ENCODE measurements at places on chromosomes 2 and 18.

- no peak for DNase-seq
Measured at GRCh38 chr18:75010278-75010677, 198.7 kb downstream of the PTGR3 start.

DNA sequence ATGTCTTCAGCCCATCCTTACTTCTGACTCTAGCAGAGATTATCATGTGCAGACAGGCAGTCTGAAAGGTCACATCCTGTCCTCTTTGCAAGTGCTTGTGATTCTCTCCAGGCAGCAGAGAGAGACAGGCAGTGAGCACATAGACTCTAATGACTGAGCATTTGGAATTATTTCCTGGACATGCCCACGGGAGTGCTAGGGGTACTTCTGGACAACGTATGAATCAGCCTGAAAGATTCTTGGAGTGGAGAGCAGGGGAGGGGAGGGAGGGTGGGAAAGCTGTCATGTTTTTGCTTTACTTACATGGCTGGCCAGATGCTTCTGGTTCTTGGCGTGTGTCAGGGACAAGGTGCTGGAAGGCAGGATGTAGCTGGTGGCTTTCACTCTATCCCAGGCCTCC lies 150.6 kb downstream of the RIF1 start:
- DNase-seq, result no peak

DNA sequence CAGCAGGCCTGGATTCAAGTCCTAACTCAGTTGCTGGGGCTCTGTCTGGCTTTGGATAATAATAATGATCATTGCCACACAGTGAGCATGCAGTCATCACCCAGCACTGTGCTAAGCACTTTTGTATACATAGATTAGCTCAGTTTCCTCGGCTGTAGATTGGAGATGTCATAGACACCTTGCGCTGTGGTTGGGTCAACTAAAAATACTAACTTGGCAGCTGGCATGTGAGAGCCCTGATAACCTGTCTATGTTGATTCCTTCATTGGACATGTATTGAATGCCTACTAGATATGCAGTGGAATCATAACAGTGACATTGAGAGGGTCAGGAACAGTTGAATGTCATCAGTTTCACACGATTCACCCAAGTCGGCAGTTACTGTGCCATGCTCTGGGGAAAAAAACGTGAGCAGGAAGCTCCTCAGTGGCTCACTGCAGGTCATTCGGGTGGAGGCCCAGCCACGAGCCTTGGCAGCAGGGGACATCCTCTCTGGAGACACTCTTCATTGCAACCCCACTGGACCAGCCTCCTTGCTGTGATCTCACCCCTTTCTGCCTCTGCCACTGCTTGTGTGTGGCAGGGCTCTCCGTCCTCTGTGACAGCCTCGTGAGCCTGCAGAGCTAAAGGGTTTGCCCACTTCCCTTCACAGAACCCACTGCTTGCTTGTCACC lies 85.3 kb downstream of the NPAS2 start:
- no peak for DNase-seq

GRCh38 chr2:186746584-186746983 lies 52.7 kb downstream of the FAM171B start:
- no peak for DNase-seq

- no peak for DNase-seq
Measured at GRCh38 chr2:20616341-20616871, 34.5 kb downstream of the HS1BP3 start.

DNA sequence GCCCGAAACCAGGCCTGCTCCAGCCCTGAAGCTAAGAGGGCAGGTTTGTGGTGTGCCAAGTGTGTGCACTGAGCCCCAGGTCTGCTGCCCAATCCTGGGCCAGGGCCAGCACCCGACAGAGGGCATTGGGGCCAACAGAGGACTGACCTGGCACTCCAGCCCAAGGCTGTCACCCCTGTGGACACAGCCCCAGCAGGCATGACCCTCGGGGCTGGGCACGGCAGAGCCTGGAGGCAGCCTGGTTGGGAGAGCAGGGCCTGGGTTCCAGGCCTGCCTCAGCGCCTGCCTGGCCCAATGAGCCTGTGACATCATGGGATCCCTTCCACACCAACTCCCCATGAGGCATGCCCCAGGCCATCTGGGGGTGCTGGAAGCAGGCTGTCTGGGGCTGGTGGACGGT lies 10.8 kb upstream of the SNED1 start:
- no peak for DNase-seq

- DNase-seq, result no peak
Measured at GRCh38 chr2:232713505-232713904, 16.4 kb downstream of the GIGYF2 start.

GRCh38 chr2:195732574-195732973 lies 75.5 kb downstream of the SLC39A10 start:
- DNase-seq, result no peak

DNA sequence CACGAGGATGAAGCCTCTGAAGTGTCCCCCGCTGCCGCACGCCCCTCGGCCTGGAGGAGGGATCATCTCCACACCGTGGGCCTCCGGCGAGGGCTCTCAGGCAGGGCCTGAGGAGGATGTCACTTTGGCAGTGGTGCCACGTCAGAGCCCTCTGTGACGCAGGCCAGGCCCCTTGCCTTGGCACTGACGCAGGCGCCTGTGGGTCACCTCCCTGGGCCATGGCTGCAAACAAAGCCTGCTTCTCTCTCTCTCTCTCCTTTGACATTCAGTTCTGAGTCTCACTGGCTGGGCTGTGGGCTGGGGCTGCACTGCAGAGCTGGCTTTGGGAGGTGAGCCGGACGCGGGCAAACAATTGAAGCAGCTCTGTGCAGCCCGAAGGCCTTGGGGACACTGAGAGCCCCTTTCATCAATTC lies 273.7 kb downstream of the TWIST2 start:
- DNase-seq, result no peak

GRCh38 chr2:201298462-201299052 lies 38.2 kb downstream of the CASP8 start:
- no peak for DNase-seq

DNA sequence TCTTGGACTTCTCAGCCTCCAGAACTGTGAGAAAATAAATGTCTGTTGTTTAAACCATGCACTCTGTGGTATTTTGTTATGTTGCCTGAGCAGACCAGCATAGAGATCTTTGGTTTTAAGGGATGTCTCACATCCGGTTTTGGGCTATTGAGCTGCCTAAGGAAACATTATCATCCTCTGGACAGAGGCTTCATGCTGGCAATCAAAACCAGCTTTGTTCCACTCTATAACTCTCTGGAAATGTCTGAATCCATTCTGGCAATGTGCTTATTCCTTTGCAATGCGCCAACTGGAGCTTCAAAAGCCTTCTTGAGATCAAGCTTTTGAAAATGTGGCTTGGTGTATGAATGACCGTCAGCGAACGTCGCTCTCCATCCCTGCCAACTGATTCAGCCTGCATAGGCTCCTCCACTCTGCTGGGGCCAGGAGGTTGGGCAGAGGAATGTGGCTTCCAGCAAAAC lies 183.6 kb upstream of the MGAT5 start:
- no peak for DNase-seq

DNA sequence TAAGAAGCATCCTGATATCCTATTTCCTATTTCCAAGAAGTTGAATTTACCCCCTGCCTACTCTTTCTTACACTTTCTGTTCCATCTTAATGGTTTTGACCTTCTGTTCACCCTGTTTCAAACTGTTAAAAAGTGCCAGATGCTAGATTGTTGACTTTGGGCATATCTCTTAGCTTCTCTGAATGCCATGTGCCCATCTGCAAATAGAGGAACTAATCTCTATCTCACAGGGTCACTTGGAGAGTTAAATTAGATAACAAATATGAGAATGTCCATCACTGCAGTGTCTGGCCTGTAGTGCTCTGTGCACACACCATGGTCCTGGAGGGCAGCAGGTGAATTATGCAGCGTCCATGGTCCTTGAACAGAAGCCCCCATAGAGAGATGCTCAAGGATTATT lies 83.8 kb downstream of the LRATD1 start:
- no peak for DNase-seq

DNA sequence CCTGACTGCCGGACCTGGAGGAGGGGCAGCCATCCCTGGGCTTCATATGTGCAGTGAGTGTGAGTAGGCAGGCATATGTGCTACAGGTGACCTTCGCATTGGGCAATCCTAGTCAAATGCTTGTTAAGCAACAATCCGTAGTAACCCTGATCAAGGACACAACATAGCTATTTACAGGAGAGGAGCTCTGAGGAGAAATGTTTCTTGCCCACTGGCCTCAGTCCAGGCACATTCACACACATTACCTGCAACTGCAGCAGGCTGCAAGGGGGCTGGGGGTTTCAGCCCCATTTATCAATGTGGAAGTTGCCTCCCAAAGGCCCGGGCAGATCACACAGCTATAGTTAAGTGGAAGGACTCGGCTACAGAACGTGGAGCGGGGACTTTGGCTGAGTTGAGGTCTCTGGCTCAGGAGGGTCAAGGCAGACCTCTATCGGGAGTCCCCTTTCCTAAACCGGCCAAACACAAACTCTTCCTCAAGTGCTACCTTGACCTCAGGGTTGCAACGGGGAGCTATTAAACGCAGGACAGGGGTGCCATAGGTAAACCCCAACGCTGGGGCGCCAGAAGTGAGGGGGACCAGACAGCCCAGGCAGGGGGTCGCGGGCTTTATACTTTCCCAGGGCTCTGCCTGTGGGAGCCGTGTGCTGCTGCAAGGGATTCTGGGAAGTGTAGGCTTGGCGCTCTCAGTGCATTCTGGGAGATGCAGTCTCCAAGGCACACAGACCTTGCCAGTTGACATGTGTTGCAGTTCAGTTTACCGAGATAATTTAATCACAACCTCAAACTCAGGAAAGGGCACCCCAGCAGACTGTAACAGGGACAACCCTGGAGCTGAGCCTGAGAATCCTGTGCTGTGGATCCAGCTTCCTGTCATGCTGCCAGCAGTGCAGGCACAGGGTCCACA lies 9.4 kb downstream of the KHK start:
- no peak for DNase-seq

GRCh38 chr2:14194233-14194632 lies 438.3 kb upstream of the LRATD1 start:
- DNase-seq, result no peak

GRCh38 chr2:99571533-99571932 lies 81.7 kb upstream of the REV1 start:
- DNase-seq, result no peak

DNA sequence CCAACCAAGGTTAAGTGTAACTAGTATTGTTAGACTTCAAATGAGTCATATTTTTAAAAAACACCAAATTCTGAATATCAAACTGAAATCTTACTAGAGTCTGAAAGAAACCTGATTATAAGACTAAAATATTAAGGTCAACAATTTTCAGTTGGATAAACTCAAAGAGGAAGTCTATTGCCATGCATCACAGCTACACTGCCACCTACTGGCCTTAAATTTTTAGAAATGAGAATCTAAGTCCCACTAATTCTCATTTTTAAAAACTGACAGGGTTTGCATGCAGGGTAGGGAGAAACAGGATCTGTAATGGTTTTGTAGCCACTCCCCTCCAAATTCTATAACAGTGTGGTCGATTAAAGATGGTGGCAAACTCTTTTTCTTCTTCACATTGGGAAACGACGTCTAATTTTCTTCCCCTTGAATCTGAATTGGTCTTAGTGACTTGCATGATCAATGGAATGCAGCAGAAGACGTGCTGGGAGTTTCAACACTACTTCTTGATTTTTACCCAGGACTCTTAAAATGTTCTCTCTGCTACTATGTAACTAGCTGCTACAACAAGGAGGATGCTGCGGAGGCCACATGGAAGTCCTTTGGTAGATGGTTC lies 176.1 kb upstream of the SESTD1 start:
- DNase-seq, result no peak

DNA sequence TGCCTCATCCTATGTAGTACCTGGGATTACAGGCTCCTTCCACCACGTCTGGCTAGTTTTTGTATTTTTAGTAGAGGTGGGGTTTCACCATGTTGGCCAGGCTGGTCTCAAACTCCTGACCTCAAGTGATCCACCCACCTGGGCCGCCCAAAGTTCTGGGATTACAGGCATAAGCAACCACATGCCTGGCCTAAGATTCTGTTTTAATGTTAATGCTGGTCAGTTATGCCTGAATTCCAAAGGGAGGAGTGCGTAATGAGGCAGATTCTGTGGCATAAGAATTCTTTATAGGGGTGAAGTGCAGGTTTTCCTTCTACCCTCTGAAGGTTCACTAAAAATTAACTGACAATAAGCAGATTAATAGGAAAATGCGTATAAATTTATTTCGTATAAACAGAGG lies 1343.8 kb upstream of the LRRTM1 start:
- no peak for DNase-seq

- DNase-seq, result no peak
Measured at GRCh38 chr2:186560254-186560653, 29.6 kb upstream of the ITGAV start.

DNA sequence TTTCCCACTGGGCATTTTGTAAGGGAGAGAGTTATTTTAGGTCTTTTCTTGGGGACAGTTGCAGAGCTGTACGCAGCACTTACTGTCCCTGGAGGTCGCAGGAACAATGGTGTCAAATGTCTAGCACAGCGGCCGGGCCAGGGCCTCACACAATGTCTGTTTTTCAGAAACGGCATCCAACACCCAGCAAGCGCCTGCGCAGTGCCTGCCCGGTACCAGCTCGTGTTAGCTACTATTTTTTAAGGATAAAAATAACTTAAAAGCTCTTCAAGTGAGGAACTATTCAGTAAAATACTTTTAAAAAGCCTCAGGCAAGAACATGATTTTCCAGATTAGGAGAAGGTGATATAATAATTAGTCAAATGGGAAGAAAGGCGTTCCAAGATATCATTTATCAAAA lies 90.0 kb downstream of the MBP start:
- DNase-seq, result no peak

DNA sequence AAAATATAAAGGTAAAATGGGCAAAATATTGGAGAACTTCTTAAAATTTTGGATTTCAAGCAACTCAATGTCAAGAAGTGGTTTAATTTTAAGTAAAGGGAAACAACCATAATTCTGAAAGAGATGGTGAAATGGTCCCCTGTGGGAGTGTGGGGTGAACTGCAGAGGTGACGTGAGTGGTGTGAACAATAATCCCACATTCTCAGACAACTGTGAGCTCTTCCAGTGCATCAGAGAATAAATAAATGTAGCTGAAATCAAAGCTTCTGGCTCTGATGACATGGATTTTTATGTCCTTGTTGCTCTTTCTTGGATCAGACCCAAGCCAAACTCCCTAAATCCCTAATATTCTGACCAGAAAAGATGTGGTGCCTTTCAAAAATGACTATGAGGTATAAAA lies 672.7 kb downstream of the ZEB2 start:
- no peak for DNase-seq

- peak; percentile 66 for DNase-seq
Measured at GRCh38 chr2:224753743-224754540, 37.8 kb upstream of the CCDC195 start.

DNA sequence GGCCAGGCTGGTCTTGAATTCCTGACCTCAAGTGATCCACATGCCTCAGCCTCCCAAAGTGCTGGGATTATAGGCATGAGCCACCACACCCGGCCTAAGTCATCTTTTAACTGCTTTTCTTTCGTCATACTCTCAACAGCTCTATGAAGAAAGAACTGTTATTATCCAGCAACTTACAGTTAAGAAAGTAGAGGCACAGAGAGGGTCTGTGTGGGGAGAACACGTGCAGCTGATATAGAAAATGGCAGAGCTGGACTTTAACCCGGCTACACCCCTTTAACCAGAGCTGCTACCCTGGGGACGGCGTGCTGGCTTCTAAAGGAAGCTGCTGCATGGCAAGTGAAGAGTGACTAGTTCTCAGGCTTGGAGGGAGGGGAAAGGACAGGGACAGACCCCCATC lies 25.5 kb downstream of the IGFBP2 start:
- DNase-seq, result no peak

All from AG09309 (cell line).